Ascending aorta (tissue), 2 donors: ENCODE measurements at places on chromosomes 2 and 18. TPM values are rescaled to one million over a fixed set of nuclear protein-coding genes. Genes with fewer than 3 reads are reported as not detected.

DNA sequence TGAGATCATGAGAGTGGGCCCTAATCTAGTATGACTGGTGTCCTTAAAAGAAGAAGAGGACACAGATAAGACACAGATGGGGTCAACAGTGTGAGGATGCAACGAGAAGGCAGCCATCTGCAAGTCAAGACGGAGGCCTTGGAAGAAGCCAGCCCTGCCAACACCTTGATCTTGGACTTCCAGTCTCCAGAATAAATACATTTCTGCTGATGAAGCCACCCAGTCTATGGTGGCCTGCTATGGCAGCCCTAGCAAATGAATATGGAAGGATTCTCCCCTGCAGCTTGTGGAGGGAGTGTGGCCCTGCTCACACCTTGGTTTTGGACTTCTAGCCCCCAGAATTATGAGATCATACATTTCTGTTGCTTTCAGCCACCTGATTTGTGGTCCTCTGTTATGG, 12.3 kb downstream of the CTIF start:
- no peak overlapping the region for H3K27ac ChIP-seq
- peaks cover 8% of the 10 kb centered on the region for H3K36me3 ChIP-seq
- no peak overlapping the region for H3K4me3 ChIP-seq
- no peaks in the 10 kb centered on the region for H3K27me3 ChIP-seq

DNA sequence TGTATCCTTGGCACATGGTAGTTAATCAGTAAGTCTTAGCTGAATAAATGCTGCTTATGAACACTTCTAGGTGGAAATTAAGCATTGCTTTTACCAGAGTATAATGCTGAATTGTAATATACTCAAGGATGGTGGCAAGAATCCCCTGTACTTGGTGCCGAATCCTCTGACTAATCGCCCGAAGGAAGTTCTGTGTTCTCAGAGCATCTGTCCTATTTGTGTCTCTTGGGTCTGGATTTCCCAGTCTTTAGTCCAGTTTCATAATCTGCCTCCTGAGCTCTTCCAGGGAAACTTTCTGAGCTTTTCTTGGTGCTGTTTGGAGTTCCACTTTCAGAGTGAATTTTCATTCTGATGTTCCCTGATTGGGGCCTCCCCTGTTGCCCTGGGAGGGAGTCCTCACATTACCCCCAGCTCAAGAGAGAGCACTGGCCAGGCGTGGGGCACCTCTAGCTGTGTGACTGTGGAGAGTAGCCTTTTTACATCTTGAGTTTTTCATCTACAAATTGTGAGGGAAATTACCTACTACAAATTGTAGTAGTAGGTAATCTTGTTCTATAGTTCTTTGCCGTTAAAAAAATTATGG, 144.9 kb downstream of the LTBP1 start:
- H3K36me3 ChIP-seq = no peaks in the 10 kb centered on the region
- H3K4me3 ChIP-seq = no peak overlapping the region
- DNase-seq = no peak
- H3K27ac ChIP-seq = peak overlapping the region; percentile 77

- H3K27me3 ChIP-seq = no peaks in the 10 kb centered on the region
- DNase-seq = no peak
- no peak overlapping the region for H3K27ac ChIP-seq
- peaks cover 6% of the 10 kb centered on the region for H3K36me3 ChIP-seq
- no peaks in the 10 kb centered on the region for H3K4me1 ChIP-seq
Measured at GRCh38 chr2:213021971-213022899, 129.2 kb downstream of the IKZF2 start.

DNA sequence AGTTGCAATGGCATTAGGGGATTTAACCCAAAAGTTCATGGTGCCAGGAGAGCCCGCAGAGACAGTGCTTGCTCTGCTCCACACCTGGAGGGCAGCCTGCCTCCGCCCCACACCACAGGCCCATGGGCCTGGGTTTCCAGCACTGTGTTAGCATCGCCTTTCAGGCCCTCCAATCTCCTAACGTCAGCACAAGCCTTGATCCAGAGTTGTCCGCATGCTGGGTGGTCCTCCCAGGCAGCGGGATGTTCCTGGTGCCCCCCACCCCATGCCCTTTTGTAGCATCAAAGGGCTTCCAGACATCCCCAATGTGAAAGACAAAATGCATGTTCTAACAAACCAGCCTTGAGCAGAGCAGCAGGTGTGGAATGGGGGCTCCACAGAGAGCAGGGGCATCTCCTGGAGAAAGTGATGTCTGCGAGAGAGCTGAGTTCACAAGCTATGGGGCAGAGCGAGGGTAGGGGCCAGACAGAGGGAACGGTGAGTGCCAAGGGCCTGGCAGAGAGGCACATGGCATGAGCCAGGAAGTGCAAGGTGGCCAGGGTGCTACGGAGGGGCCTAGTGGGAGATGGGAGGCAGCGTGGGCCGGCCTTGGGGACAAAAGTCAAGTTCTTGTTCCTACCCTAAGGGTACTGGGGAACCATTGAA, 119.2 kb downstream of the CYP26B1 start:
- H3K4me1 ChIP-seq = no peaks in the 10 kb centered on the region
- H3K27ac ChIP-seq = no peak overlapping the region
- DNase-seq = peak; percentile 49
- H3K27me3 ChIP-seq = no peaks in the 10 kb centered on the region
- H3K4me3 ChIP-seq = no peak overlapping the region

DTNA gene
- total RNA-seq = 7.3 TPM

REG1A gene
- 0.96 TPM for total RNA-seq

SH3YL1 gene
- total RNA-seq = 3.0 TPM

FN1 gene
- 5,098 TPM for total RNA-seq
